ENCODE measurements at places on chromosomes 5 and 9.

- DNase-seq: no peak
Observed at GRCh38 chr5:1797103-1797800, 2.4 kb downstream of the MRPL36 start.

GRCh38 chr5:157494178-157494832 is 34.3 kb downstream of the NIPAL4 start:
- DNase-seq: no peak

DNA sequence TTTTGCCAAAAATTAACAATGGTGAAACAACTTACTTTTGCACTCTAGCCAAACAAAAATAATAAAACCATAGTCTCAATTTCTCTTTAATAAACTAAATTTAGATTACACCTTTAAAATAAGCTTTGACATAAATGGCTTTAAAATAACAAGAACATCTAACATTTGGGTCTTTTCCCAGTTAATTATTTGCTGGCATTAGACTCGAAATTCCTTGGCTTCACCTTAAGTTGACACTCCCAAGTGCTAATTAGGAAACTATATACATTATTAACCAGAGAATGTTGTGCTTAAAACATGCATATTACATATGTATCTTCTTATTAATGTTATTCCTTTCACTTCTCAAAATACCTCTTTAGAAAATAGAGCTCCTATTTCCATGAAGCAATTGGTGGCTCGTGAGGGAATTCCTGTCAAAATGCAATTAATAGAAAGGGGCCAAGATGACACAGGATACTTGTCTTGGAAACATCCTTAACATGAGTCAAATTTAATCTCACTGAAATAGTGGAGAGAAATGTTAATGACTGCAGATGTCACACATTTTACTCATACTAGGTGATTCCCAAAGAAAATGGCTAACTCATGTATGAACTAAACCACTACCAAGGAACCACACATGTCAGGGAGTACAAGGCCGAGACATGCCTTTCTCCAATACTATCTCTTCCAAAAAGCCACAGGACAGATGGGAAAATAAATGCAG is 932.9 kb upstream of the DMAC1 start:
- peak; percentile 42 for DNase-seq

DNA sequence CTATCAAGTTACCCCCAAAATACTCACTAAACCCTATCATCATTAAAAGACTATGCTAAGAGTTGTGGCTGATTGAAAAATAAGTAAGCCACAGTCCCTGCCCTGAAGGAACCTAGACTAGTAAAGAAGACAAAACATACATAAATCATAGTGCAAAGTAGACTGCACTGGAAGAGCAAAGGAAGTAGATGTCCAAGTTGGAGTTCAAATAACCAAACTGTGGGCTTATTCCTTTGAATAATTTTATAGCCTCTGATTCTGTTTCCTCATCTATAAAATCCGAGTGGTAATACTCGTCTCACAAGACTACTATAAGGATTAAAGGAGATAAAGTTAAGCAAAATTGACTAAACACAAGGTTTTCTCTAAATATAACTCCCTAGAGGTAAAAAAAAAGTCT is 140.4 kb downstream of the TLE1 start:
- DNase-seq: no peak

- DNase-seq: no peak
Observed at GRCh38 chr5:34616651-34617050, 39.5 kb upstream of the RAI14 start.

GRCh38 chr5:116947691-116948528 is 373.3 kb upstream of the SEMA6A start:
- DNase-seq: no peak

DNA sequence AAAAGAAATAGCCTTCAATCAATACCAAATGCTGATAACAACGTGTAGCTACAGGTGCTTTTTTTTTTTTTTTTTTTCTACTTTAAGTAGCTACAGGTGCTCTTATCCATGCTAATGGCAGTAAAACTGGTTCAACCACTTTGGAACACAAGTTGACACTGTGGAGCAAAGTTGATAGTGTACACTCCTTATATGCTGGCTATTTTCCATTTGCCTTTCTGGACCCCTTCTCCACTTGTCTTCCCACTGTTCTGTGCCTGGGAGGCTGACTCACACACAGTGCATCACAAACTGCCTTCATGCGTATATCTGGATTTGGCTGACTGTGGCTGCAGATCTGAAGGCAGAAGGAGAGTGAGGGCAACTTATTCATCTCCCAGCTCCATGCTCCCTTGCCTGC is 247.9 kb downstream of the MSX2 start:
- DNase-seq: no peak

- DNase-seq: no peak
Observed at GRCh38 chr5:173318881-173319620, 9.2 kb downstream of the STC2 start.

DNA sequence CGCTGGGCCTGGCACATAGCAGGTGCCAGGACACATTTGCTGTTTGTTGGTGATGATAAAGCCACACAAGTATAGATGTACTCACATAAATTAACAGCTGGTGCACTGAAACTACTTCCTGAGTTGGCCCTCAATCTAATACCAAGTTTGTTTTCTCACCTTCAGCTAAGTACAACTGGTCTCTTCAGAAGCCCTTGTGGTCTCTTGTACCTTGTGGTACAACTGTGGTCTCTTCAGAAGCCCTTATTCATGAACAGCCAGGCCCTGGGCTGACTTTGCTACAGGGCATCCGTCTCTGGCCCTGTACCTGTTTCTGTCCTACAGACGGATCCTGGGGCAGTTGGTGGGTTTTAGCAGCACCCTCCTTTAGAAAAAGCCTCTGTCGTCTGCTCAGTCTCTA is 81.5 kb downstream of the DAB2IP start:
- no peak for DNase-seq
